ENCODE measurements at places on chromosomes 2 and 18.

- no peak for DNase-seq
Observed at GRCh38 chr18:41464278-41464677, 490.8 kb upstream of the PIK3C3 start.

- DNase-seq, result no peak
Observed at GRCh38 chr2:127014630-127015029, 92.3 kb downstream of the BIN1 start.

- DNase-seq, result no peak
Observed at GRCh38 chr2:5915881-5916310, 223.7 kb downstream of the SOX11 start.

GRCh38 chr2:51638811-51639210 is 606.9 kb upstream of the NRXN1 start:
- no peak for DNase-seq

- DNase-seq, result no peak
Observed at GRCh38 chr2:86750240-86750839, 30.2 kb downstream of the RMND5A start.

DNA sequence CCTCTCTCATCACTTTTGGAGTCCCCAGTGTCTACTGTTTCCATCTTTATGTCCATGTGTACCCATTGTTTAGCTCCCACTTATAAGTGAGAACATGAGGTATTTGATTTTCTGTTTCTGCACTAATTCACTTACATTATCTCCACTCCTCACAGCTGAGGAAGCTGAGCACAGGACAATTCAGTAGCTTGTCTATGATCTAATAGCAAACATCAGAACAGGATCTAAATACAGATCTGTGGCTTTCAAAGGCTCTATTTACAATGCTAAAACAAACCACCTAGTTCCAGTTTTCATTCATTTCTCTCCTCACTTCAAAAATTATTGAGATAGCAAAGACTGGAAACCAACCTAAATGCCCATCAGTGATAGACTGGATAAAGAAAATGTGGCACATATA is 52.0 kb upstream of the DDX18 start:
- no peak for DNase-seq

DNA sequence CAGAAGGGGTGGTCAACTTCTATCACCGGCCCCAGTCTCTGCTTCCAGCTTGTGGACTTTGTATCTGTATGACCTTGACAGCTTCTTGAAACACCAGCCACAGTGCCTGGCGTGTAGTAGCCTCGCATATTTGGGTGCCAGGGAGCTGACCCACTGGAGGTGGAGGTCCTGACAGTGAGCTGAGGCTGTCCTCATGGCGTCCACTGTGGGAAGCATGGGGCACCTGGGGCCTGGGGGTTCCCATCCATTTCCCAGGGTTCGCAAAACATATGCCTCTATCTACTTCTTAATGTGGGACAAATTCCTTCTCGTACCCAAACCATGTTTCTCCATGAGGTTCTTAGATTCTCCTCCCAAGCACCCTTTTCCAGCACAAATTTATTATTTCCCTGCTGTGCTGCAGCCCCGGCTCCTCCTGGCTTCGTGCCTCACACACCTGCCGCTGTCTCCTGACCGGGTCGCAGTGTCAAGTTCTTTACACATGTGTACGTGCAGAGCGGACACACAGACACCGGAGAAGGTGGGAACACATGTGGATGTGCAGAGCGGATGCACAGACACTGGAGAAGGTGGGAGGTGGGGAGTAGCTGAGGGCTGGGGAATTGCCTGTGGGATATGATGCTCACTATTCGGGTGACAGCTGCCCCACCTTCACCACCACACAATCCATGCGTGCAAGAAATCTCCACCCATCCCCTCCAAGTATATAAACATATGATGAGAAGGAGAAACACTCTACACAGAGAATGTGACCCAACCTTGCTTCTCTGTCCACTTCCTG is 23.4 kb downstream of the TMEM18 start:
- DNase-seq, result no peak

- no peak for DNase-seq
Observed at GRCh38 chr2:54456612-54457322, 640 bp downstream of the SPTBN1 start.

- no peak for DNase-seq
Observed at GRCh38 chr18:62486290-62486964, 36.4 kb upstream of the ZCCHC2 start.

GRCh38 chr18:49699303-49699702 is 114.0 kb downstream of the ACAA2 start:
- DNase-seq, result no peak

DNA sequence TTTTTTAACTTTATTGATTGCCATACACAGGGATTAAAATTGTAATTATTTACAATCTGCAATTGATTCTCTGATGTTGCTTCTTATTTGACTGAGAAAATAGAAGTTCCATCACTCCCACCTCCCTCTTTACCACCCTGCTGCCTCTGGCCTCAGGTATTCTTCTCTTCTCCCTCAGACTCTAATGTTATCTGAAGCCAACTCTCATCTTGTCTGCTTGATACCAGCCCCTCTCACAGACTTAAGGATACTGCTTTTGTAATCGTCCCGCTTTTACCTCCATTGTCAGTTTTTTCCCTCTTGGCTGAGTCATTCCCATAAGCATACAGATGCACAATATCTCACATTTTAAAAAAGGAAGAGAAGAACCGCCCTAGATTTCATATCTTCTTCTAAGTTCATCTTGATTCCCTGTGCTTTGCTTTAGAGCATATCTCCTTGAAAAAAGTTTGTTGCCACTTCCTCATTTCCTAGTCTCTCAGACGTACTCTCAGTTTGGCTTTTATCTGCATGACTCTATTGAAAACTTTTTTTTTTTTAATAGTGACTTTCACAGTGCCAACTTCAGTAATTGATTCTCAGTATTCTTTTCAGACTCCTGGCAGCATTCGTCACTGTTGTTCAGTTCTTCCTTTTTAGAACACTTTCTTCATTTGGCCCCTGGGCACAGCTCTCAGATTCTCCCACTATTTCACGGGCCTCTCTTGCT is 31.1 kb downstream of the SPAG16 start:
- DNase-seq, result no peak

DNA sequence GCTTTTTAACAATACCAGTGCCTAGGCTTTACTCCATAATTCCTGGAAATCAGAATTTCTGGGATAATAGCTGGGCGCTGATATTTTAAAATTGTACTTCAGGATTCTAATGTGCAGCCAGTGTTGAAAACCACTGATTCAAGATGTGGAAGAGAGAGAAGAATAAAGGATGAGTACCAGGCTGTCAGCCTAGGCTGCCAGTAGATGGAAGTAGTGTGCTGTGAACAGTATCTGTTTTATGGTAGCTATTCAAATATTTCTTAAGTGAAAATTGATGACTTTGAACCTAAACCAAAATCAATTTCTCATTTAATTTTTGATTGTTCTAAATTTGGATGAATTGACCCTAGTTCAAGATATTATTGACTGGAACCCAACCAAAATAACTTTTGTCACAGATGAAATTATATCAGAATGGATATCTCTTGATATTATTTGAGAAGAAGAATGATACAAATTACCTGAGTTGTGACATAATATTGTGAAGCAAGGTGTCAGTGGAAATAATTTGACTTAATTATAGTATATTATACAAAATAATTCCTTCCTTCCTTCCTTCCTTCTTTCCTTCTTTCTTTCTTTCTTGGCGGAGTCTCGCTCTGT is 88.0 kb downstream of the COMMD1 start:
- no peak for DNase-seq

DNA sequence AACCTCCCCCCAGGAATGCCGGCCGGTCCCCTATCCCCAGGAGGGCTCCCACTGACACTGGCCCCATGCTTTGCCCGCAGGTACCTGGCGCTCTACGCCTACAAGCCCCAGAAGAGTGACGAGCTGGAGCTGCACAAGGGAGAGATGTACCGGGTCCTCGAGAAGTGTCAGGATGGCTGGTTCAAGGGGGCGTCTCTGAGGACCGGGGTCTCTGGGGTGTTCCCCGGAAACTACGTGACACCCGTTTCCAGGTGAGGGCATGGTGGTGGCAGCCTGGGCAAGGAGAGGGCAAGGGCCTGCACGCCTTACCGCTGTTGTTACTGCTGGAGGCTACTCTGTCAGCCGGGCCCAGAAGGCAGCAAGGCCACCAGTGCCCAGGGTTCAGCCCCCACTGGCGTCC is 181.3 kb downstream of the SEPTIN10 start:
- DNase-seq, result no peak

- DNase-seq, result no peak
Observed at GRCh38 chr2:31266804-31267203, 32.9 kb downstream of the EHD3 start.

GRCh38 chr2:117068371-117068770 is 746.1 kb upstream of the DDX18 start:
- no peak for DNase-seq

DNA sequence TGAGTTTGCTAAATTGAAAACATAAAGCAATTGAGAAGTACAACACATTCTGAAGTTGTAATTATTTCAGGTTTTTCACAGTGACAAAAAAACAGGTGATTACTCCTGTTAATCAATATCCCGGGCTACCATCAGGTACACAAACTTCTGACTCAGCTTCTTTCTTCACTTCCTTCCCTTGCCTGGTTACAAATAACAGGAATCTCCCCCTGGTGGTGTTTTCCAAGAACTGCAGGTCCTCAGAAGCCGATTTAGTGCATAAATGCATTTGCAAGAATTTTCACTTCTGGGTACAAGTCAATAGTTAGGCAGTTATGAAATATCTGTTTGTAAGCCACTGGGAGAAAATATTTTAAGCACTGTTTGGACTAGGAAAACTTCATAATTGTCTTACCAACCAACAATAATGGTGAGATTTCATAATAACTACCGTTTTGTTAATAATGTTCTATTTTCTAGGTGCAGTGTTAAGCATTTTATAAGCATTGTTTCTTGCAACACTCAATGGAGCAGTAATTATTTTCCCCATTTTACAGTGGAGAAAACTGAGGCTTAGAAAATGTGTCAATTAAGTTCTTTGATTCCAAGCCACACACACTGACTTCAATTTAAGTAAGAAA is 12.4 kb upstream of the GMCL1 start:
- DNase-seq, result peak; percentile 54

GRCh38 chr2:96524482-96525210 is 11.9 kb upstream of the ARID5A start:
- no peak for DNase-seq

GRCh38 chr18:27008575-27008974 is 143.1 kb upstream of the AQP4 start:
- DNase-seq, result no peak

GRCh38 chr18:79378536-79379250 is 17.0 kb upstream of the NFATC1 start:
- DNase-seq, result peak; percentile 78

GRCh38 chr2:122519366-122519765 is 763.9 kb downstream of the TSN start:
- DNase-seq, result no peak

DNA sequence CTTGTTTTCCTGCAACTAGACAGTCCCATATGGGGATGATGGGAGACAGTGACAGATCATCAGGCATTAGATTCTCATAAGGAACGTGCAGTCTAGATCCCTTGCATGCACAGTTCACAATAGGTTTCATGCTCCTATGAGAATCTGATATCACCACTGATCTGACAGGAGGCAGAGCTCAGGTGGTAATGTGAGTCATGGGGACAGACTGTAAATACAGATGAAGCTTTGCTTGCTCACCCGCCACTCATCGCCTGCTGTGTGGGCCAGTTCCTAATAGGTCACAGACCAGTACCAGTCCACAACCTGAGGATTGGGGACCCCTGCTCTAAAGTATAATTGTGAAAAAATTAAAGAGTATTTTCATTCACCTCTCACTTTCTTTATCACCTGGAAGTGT is 23.6 kb upstream of the RAB1A start:
- no peak for DNase-seq

DNA sequence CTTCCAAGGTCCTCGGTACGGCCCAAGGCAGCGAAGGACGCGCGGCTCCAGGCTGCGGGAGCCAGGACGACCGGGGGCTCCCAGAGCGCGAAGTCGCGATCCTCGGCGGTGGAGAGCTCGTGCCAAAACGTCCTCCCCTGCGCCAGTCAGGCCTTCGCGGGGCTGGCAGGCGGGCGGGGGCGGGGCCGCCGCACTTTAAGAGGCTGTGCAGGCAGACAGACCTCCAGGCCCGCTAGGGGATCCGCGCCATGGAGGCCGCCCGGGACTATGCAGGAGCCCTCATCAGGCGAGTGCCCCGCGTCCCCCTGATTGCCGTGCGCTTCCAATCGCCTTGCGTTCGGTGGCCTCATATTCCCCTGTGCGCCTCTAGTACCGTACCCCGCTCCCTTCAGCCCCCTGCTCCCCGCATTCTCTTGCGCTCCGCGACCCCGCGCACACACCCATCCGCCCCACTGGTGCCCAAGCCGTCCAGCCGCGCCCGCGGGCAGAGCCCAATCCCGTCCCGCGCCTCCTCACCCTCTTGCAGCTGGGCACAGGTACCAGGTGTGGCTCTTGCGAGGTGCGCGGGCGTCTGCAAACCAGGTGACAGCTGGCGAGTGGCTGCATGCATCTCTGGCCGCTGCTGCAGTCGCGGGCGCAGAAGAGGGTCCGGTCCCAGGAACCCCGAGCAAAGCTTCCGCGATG is at the start of gene CIDEA:
Gene CIDEA, plus strand, starts transcription at position 226 of the 684 bp plus-strand sequence. Its CDS starts 23 bp downstream, at position 249.
- no peak for DNase-seq

GRCh38 chr2:207042841-207043240 is 103.5 kb downstream of the CPO start:
- no peak for DNase-seq

GRCh38 chr2:223217373-223217772 is 165.4 kb downstream of the KCNE4 start:
- DNase-seq, result no peak

DNA sequence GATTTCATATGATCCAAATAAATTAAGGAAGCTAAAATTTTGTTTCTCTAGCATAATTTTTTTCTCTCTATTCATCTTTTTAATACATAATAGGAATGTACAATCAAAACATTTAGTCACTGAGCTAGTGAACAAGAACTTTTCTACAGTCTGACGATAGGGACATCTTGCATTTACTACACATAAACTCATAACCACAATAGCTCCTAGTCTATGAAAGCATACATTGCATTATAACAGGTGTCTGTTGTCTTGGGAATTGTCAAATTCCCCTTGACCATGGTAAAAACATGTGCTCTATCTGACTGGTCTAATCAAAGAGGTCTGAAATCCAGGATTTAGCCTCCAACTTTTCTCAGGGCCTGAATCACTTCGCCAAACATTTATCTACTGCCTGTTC is 144.8 kb downstream of the FAM124B start:
- no peak for DNase-seq

GRCh38 chr18:11327391-11328009 is 178.1 kb upstream of the PIEZO2 start:
- DNase-seq, result no peak

- no peak for DNase-seq
Observed at GRCh38 chr18:35038029-35038428, 3.2 kb upstream of the MAPRE2 start.

GRCh38 chr2:203077451-203077850 is 62.8 kb downstream of the NBEAL1 start:
- no peak for DNase-seq

- DNase-seq, result no peak
Observed at GRCh38 chr18:58253871-58254270, 209.8 kb downstream of the NEDD4L start.

DNA sequence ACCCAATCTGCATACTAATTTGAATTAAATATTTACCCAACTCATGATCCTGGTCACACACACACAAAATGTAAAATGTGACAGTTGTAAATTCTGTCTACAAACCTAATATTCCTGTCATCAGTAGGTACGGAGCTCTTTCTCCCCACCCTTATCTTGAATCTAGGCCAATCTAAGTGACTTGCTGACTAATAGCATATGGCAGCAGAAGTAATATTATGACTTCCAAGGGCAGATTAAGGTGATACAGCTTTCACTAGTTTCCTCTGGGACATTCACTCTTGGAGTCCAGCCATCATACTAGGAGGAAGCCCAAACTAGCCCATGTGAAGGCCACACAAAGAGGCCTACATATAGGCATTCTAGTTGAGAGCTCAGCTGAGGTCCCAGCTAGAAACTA is 89.4 kb downstream of the TMEM131 start:
- DNase-seq, result no peak
